Activated CD4-positive, CD25-positive, alpha-beta regulatory T cell treated with anti-CD3 and anti-CD28 coated beads, Interleukin-2, amount 50 U/mL, for 24 hours (primary cell): ENCODE measurements at places on chromosomes 4 and X.

DNA sequence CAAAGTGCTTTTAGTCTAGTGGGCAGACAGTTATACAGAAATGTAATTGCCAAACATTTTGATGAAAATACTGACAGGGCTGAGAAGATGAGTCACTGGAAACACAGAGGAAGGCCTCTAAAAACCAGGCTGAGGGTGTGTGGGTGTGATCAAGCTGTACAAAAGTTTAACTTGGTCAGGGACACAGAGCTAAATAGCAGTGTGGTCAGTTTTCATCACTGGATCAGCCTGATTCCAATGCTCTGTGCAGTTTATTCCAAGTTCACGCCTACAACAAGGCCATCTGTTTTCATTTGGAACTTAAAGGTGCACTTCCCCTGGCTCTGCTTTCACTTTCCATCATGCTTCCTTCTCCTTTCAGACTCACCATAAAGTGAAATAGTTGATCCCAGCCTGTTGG lies 10.6 kb downstream of the CENPVL3 start:
- ATAC-seq: no peak

GRCh38 chr4:26058537-26058936 lies 144.5 kb downstream of the SMIM20 start:
- peak; percentile 87 for ATAC-seq

DNA sequence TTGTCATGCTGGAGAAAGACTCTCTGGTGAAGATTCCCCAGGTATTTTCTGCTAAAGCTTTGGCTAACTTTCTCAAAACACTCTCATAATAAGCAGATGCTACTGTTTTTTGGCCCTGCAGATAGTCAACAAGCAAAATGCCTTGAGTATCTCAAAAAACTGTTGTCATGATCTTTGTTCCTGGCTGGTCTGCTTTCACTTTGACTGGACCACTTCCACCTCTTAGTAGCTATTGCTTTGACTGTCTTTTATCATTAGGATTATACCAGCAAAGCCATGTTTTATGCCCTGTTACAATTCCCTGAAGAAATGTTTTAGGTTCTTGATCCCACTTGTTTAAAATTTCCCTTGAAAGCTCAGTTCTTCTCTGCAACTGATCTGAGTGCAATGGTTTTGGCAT lies 231.5 kb downstream of the SLC7A11 start:
- ATAC-seq: no peak

GRCh38 chrX:11254417-11255109 lies 38.6 kb upstream of the AMELX start:
- ATAC-seq: no peak
